ENCODE measurements at places on chromosomes 2 and 18.

- no peak overlapping the region for H3K27ac ChIP-seq
- no peaks in the 10 kb centered on the region for H3K4me1 ChIP-seq
- no peak overlapping the region for H3K4me3 ChIP-seq
- no peak for DNase-seq
- no peaks in the 10 kb centered on the region for H3K36me3 ChIP-seq
Measured at GRCh38 chr2:29786361-29786760, 135.0 kb downstream of the ALK start.

DNA sequence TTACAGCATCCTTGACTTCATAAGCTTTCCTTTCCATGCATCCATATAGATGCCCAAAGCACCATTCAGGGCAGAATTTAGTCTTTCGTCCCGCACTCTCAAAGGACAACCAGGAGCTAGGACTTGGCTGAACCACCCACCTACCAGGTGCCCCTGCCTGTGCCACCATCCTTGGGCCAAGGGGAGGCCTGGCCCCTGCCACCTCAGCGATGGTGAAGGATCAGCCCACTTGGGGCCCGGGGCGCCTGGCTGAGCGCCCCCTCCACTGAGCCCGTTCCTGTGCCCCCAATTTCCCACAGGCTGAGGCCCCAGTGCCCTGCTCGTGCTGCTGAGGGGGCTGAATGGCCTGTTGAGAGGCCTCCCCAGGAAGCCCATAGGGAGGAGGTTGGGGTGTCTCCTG, 33.3 kb upstream of the ALPP start:
- peaks cover 6% of the 10 kb centered on the region for H3K4me1 ChIP-seq
- no peaks in the 10 kb centered on the region for H3K36me3 ChIP-seq
- DNase-seq = no peak
- no peaks in the 10 kb centered on the region for H3K27me3 ChIP-seq

DNA sequence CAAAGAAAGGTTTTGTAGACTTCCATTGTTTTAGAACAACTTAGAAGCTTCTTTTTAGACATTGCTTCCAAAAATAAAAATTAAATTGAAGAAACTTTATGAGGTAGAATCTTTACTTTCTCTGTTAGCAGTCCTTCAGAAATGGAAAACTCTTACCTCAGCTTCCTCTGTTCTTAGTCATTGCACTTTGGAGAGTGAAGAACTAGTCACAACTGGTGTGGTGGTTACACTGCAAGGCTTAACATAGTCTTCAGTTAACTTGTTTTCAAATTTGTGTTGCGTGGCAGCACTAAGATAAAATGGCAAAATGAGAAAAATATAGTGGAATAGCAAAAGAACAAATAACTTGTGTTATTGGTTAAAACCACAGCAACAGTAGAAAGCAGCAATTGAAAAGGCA, 332.6 kb downstream of the KIAA1328 start:
- H3K27ac ChIP-seq = no peak overlapping the region
- peaks cover 2% of the 10 kb centered on the region for H3K36me3 ChIP-seq
- H3K4me1 ChIP-seq = no peaks in the 10 kb centered on the region
- no peak overlapping the region for H3K4me3 ChIP-seq
- H3K27me3 ChIP-seq = no peaks in the 10 kb centered on the region

DNA sequence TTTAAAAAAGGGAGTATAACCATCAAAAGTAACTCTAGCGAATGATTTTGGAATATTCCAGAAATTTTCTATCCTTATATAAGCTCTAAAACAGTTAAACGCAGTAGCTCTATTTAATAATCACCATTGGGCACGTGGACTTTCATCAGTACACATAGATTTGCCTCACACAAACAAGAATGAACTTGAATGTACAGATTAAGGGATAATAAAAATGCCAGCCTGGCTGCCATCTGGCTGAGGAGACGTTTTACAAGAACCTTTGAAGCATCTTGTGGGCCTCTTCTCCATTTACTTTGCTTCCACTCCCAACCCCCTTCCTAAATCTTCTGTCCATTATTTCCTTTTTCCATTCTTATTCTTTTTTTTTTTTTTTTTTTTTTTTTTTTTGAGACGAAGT, 47.2 kb downstream of the AGAP1 start:
- H3K27ac ChIP-seq = no peak overlapping the region
- no peak for DNase-seq
- H3K36me3 ChIP-seq = peaks cover 2% of the 10 kb centered on the region
- H3K27me3 ChIP-seq = no peaks in the 10 kb centered on the region

DNA sequence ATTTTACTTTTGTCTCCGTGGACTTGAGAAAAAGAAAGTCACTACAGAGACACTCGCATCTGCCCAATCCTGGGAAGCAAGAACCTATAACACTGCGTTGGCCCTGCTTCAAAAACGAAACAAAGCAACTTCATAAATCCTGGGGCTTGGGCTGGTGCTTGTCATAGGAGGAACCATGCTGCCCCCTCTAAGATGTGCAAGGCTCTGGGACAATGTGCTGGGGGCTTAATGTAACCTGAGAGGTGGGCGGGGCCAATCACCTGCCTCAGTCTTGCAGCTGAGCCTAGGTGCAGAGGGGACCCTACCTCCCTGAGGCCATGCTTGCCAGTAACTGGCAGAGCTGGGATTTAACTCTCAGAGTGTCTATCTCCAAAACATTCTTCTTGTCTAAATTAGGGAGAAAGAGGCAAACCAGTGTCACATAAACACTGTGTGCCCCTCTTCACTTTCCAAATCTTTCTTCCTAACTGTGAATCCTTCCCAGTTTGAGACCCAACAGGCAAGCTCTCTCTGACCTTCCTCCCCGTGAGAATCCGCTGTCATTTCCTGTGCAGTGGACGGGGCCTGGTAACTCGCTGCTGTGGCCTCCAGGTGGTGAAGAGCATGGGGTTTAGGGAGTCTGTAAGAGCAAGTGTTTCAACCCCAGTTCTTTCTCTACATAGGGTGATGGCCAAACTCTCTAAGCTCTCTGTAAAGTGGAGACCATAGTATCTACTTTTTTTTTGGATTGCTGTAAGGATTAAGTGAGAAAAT, 115.1 kb downstream of the ACKR3 start:
- H3K27ac ChIP-seq = no peak overlapping the region

GRCh38 chr2:64220265-64220664, 76.0 kb upstream of the PELI1 start:
- H3K4me1 ChIP-seq = no peaks in the 10 kb centered on the region
- H3K4me3 ChIP-seq = no peak overlapping the region
- no peak overlapping the region for H3K27ac ChIP-seq
- DNase-seq = no peak

GRCh38 chr2:218727502-218728165, 17.0 kb downstream of the TTLL4 start:
- no peak for DNase-seq
- no peak overlapping the region for H3K4me3 ChIP-seq
- peaks cover 9% of the 10 kb centered on the region for H3K36me3 ChIP-seq
- peaks cover 11% of the 10 kb centered on the region for H3K4me1 ChIP-seq

- no peaks in the 10 kb centered on the region for H3K36me3 ChIP-seq
- DNase-seq = no peak
- no peak overlapping the region for H3K4me3 ChIP-seq
- peaks cover 14% of the 10 kb centered on the region for H3K4me1 ChIP-seq
- no peak overlapping the region for H3K27ac ChIP-seq
Measured at GRCh38 chr2:232871835-232872736, 2.0 kb downstream of the SNORC start.

GRCh38 chr2:111661286-111661940, 222.6 kb downstream of the ANAPC1 start:
- H3K4me3 ChIP-seq = no peak overlapping the region
- H3K27me3 ChIP-seq = no peaks in the 10 kb centered on the region
- peaks cover 10% of the 10 kb centered on the region for H3K4me1 ChIP-seq
- no peak for DNase-seq

GRCh38 chr2:186683341-186683740, 10.5 kb upstream of the FAM171B start:
- peaks cover 4% of the 10 kb centered on the region for H3K36me3 ChIP-seq
- no peaks in the 10 kb centered on the region for H3K4me1 ChIP-seq
- no peak overlapping the region for H3K4me3 ChIP-seq
- no peaks in the 10 kb centered on the region for H3K27me3 ChIP-seq

DNA sequence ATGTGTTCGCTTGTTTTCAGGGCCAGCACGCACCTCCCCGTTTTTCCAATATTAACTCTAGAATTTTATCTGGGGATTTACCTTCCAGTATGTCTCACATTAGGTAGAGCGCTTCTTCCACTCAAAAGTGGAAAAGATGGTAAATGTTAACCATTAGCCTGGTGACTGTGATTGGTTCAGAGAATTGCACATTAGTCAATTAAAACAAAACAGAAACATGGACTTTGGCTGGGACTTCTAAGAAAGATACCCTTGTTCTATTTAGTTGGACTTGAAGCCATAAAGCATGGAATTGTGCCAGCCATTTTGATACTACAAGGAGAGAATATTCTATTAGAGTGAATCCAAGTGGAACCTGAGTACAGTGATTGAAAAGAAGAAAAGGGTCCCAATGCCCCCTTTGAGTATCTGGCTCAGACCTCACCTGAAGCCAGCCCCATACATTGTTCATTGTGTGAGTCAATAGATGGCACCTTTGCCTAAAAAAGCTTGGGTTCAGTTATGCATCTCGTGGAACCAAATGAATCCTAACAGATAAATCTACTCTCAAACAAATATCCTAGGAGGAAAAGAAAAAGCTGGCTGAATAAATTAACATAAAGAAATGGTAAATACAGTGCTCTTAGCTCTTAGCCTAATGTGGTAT, 354.3 kb downstream of the IRS1 start:
- peaks cover 15% of the 10 kb centered on the region for H3K27me3 ChIP-seq
- H3K27ac ChIP-seq = no peak overlapping the region
- no peaks in the 10 kb centered on the region for H3K36me3 ChIP-seq
- no peak for DNase-seq
- H3K4me3 ChIP-seq = no peak overlapping the region
- no peaks in the 10 kb centered on the region for H3K4me1 ChIP-seq

DNA sequence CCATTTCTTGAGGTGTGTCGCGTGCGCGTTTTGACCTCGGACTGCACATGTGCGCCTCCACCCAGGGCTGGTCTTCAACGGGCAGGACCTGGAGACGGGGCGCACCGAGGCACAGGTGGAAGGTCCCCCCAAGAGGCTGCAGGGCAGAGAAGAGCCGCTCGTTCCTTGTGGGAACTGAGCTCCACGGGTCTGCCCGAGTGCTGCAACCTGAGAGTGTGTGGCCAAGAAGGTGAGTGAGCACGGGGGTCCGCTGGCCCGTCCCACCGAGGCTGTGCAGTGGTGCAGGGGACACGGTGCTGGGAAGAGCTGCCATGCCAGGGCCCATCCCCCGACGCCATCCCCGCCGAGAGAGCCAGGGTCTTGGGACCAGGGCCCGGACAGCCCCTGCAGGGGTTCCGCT, 268.3 kb downstream of the GALR1 start:
- no peaks in the 10 kb centered on the region for H3K4me1 ChIP-seq
- H3K27ac ChIP-seq = no peak overlapping the region
- H3K27me3 ChIP-seq = peaks cover 9% of the 10 kb centered on the region

DNA sequence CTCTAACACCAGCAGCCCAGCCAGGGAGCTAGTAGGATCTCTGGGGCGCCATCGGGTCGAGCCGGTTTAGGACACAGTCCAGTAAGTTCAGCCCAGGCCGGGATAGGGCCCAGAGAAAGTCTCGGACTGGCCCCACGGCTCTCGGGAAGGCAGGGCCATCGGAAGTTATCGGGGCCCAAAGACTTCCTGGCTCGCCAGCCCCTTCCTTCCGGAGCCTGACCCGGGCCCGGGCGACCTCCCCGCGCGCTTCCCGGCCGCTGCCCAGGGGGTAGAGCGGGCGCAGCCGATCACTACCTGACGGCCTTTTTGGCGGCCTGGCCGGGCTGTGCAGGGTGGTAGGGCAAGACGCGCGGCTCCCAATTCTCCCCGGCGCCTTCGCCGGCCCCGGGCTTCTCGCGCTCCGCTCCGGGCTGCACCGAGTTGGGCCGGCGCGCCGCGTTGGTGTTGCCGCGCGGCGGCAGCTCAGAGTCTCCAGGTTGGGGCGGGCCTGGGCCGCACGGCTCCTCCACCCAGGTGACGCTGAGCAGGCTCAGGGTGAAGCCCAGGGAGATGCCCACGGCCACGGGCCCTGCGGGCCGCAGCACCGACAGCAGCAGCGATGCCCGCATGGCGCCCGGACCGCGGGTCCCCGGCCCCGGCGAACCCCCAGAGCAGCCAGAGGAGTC, 546 bp downstream of the CHPF start:
- H3K36me3 ChIP-seq = peaks cover 11% of the 10 kb centered on the region
- peak overlapping the region; percentile 79 for H3K4me3 ChIP-seq
- DNase-seq = no peak
- peaks cover 2% of the 10 kb centered on the region for H3K27me3 ChIP-seq
- peaks cover 18% of the 10 kb centered on the region for H3K4me1 ChIP-seq

DNA sequence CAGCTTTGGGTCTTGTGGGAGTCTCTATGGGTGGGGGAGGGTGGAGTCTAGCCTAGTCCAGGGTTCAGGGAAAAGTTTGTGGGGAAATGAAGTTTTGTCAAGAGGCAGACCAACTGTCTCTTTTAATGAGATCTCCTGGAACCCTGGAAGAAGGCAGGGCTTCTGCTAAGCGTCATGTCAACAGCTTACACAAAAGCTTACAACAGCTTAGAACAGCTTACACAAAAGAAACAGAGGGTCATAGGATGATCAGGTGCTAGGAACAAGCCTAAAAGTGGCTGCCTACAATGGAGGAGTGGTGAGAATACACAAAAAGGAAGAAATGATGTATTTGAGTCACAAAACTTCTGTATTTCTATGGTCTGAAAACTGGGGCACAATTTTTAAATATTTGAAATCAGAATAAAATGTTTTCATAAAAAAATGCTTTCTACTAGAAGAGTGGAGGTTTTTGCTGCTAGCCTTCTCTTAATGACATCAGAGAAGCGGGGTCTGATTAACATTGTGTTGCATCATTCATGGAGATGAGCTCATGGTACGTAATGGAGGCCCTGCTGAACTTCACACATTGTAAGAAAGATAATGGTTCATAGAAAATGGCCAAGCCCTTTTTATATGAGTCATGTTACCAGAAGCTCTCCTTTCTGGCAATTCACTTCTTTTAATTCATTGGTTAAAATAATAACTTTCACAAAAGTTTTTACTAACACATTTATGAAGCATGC, 351.0 kb downstream of the PIK3C3 start:
- no peak for DNase-seq
- H3K27ac ChIP-seq = no peak overlapping the region
- no peaks in the 10 kb centered on the region for H3K4me1 ChIP-seq
- peaks cover 2% of the 10 kb centered on the region for H3K36me3 ChIP-seq
- no peak overlapping the region for H3K4me3 ChIP-seq

- peaks cover 8% of the 10 kb centered on the region for H3K4me1 ChIP-seq
- H3K4me3 ChIP-seq = no peak overlapping the region
- peaks cover 85% of the 10 kb centered on the region for H3K36me3 ChIP-seq
- no peak for DNase-seq
- no peaks in the 10 kb centered on the region for H3K27me3 ChIP-seq
- H3K27ac ChIP-seq = no peak overlapping the region
Measured at GRCh38 chr2:233288663-233289062, 19.0 kb upstream of the SAG start.

- H3K27me3 ChIP-seq = peaks cover 14% of the 10 kb centered on the region
- H3K27ac ChIP-seq = no peak overlapping the region
- no peak for DNase-seq
- no peak overlapping the region for H3K4me3 ChIP-seq
- H3K4me1 ChIP-seq = no peaks in the 10 kb centered on the region
- peaks cover 2% of the 10 kb centered on the region for H3K36me3 ChIP-seq
Measured at GRCh38 chr2:134771313-134771801, 52.6 kb upstream of the TMEM163 start.

- DNase-seq = no peak
- peak overlapping the region; percentile 77 for H3K27ac ChIP-seq
- H3K27me3 ChIP-seq = no peaks in the 10 kb centered on the region
Measured at GRCh38 chr2:126678269-126679065, 22.5 kb downstream of the GYPC start.
